ENCODE measurements at places on chromosomes 7 and 10. TPM values are rescaled to one million over a fixed set of nuclear protein-coding genes. Genes with fewer than 3 reads are reported as not detected.

GRCh38 chr10:77355844-77356243 lies 281.8 kb downstream of the KCNMA1 start:
- no peaks in the 10 kb centered on the region for H3K4me1 ChIP-seq
- no peak for DNase-seq
- H3K27ac ChIP-seq: no peak overlapping the region
- no peaks in the 10 kb centered on the region for H3K27me3 ChIP-seq

DNA sequence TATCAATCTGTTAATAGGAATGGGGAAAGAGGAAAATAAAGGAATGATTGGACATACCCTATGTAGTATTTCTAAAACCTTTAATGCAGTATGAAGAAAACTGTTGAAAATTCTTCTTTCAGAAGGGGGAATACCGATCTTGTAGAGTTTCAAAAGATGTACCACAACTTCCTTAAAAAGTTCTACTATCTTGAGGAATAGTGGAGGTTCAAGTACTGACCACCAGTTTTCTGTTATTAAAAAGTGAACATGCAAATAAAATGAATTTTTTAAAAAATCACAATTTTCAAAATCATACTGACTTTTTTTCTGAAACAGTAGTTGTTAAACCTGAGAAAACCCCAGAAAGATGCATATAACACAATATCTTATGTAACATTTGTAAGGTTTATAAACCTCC lies 86.5 kb downstream of the HERC4 start:
- no peak overlapping the region for H3K27ac ChIP-seq
- no peaks in the 10 kb centered on the region for H3K4me1 ChIP-seq
- DNase-seq: no peak
- H3K36me3 ChIP-seq: peaks cover 43% of the 10 kb centered on the region
- no peak overlapping the region for H3K4me3 ChIP-seq

PRSS37 gene
- not detected for total RNA-seq

- H3K27ac ChIP-seq: no peak overlapping the region
- no peak overlapping the region for H3K4me3 ChIP-seq
- peaks cover 14% of the 10 kb centered on the region for H3K4me1 ChIP-seq
- no peaks in the 10 kb centered on the region for H3K27me3 ChIP-seq
- H3K36me3 ChIP-seq: peaks cover 49% of the 10 kb centered on the region
These were observed 228.0 kb downstream of the ELMO1 start for GRCh38 chr7:37220664-37221063.

ZNF365 gene
- not detected for total RNA-seq

DNA sequence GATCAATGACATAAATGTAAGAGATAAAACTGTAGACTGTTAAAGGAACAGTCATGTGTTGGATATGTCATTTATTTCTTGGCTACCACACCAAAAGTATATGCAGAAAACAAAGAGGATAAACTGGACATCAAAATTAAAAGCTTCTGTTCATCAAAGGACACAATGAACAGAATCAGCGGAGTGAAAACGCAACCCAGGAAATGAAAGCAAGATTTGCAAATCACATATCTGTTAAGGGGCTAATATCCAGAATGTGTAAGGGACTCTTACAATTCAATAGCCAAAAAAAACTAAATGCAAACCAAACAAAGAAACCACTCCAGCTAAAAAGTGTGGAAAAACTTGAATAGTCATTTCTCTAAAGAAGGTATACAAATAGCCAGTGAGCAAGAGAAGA lies 164.3 kb downstream of the ZMYND11 start:
- no peaks in the 10 kb centered on the region for H3K4me1 ChIP-seq
- H3K4me3 ChIP-seq: no peak overlapping the region
- DNase-seq: no peak
- no peak overlapping the region for H3K27ac ChIP-seq
- no peaks in the 10 kb centered on the region for H3K27me3 ChIP-seq

CFAP58 gene
- total RNA-seq: 0.19 TPM

DDC gene
- 0.35 TPM for total RNA-seq

DNA sequence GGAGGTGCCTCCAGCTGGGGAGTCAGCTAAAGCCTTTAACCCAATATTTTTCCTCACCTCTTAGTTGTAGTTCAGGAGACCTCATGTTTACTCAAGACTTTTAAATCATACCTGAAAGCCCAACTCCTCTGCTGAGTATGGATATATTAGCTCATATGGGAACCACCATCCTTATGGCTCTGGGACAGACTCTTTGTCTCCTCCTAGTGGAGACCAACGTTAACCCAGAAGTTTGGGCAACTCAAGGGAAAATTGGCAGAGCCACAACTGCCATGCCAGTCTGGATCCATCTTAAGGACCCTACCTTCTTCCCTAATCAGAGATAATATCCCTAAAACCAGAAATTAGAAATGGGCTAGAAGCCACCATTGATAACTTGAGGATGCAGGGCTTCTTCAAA lies 80.8 kb downstream of the TMEM106B start:
- peak; percentile 74 for DNase-seq
- no peak overlapping the region for H3K4me3 ChIP-seq
- H3K27ac ChIP-seq: no peak overlapping the region
- no peaks in the 10 kb centered on the region for H3K27me3 ChIP-seq
- H3K36me3 ChIP-seq: no peaks in the 10 kb centered on the region

DNA sequence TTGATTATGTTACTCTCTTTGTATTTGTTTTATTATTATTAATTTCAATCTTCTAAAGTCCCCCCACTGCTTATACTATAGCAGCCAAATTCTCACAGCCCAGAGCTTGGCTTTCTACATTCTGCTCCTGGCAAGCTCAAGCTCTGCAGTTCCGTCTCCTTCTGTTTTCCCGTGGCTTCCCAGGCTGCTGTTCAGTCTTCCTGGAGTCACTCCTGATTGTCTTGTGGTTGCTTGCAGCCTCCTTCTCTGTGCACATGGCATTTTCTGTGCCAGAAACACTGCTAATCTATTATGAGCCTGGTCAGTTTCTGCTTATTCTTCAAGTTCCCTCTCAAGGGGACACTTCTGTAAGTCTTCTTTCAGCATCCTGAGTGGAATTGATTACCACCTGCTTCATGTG lies 533.7 kb upstream of the IGFBP3 start:
- H3K36me3 ChIP-seq: no peaks in the 10 kb centered on the region
- H3K4me1 ChIP-seq: no peaks in the 10 kb centered on the region
- DNase-seq: peak; percentile 16
- H3K27me3 ChIP-seq: no peaks in the 10 kb centered on the region
- H3K27ac ChIP-seq: no peak overlapping the region
- no peak overlapping the region for H3K4me3 ChIP-seq

DNA sequence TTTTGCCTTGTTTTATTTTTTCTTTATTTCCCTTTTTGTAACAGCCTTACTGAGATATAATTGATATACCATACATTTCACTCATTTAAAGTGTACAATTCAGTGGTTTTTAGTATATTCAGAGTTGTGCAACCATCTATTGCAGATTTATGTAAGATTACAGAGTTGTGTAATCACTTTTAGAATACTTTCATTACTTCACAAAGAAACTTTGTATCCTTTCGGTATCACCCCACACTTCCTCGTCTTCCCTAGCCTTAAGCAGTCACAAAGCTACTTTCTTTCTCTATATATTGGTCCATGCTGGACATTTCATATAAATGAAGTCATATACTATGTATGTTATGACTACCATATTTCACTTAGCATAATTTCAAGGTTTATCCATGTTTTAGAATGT lies 74.6 kb downstream of the ATRNL1 start:
- peaks cover 4% of the 10 kb centered on the region for H3K27me3 ChIP-seq
- no peaks in the 10 kb centered on the region for H3K36me3 ChIP-seq
- no peak for DNase-seq
- H3K27ac ChIP-seq: no peak overlapping the region
- H3K4me3 ChIP-seq: no peak overlapping the region

- DNase-seq: no peak
- no peaks in the 10 kb centered on the region for H3K4me1 ChIP-seq
- no peaks in the 10 kb centered on the region for H3K27me3 ChIP-seq
These were observed 80.4 kb upstream of the CALN1 start for GRCh38 chr7:72492461-72493065.

DNA sequence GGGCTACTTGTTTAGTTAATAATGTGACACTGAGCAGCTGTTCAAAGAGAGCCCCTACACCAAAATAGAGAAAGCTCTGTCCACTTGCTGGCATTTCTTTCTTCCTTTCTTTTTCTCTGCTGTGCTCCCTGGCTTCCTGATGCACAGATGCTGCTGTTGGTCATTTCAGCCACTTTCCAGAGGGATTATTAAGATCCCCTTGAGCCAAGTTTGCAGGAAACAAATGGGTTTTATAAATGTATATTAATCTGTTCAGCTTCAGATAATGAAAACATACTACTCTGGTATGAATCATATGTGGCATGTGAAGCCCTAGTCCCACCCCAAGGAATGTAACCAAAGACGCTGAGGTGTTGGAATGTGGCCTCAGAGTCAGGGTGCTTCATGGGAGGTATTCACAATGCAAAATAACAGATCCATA lies 638.2 kb upstream of the FZD8 start:
- H3K4me3 ChIP-seq: no peak overlapping the region
- no peaks in the 10 kb centered on the region for H3K36me3 ChIP-seq
- H3K4me1 ChIP-seq: no peaks in the 10 kb centered on the region
- H3K27me3 ChIP-seq: no peaks in the 10 kb centered on the region
- no peak overlapping the region for H3K27ac ChIP-seq
- no peak for DNase-seq

DNA sequence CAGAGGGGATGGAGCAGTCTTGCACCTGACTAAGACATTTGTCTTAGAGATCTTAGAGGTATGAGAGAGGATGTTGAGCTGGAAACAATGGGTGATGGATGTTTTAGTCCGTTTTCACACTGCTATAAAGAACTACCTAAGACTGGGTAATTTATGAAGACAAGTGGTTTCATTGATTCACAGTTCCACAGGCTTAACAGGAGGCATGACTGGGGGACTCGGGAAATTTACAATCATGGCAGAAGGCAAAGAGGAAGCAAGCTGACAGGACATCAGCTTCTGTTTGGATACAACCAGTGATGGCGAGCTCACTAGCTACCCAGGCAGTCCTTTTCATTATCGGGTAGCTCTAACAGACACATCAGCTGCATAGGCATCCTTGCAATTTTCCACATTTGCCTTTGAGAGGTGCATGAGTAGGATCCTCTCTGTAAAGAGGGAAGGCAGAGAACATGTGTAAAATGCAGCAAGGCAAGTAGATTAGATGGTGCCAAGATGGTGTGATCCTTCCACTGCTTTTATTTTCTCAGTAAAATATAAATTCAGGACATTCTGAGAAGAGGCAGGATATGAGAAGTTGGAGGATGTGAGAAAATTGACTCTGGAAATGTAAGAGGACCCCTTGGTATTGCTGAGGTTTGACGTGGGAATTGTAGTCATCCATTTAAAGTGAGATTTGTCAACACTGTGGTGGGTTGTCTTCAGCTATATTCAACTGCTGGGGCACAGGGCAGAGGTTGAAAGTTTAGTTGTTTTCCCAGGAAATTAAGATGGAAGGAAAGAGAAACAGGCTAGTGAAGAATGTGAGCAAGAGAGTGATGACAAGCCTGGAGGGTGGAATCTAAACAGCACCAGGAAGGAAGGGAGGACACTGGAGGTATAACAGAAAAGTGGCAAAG lies 1140.0 kb upstream of the AUTS2 start:
- no peak overlapping the region for H3K27ac ChIP-seq
- H3K4me1 ChIP-seq: no peaks in the 10 kb centered on the region
- no peak overlapping the region for H3K4me3 ChIP-seq
- DNase-seq: no peak

GRCh38 chr7:102222445-102222844 lies 64.2 kb upstream of the SH2B2 start:
- no peaks in the 10 kb centered on the region for H3K27me3 ChIP-seq
- no peak overlapping the region for H3K4me3 ChIP-seq
- H3K36me3 ChIP-seq: no peaks in the 10 kb centered on the region
- peaks cover 2% of the 10 kb centered on the region for H3K4me1 ChIP-seq
- DNase-seq: no peak

ANKRD61 gene
- 0.58 TPM for total RNA-seq

NKX6-2 gene
- not detected for total RNA-seq

DNA sequence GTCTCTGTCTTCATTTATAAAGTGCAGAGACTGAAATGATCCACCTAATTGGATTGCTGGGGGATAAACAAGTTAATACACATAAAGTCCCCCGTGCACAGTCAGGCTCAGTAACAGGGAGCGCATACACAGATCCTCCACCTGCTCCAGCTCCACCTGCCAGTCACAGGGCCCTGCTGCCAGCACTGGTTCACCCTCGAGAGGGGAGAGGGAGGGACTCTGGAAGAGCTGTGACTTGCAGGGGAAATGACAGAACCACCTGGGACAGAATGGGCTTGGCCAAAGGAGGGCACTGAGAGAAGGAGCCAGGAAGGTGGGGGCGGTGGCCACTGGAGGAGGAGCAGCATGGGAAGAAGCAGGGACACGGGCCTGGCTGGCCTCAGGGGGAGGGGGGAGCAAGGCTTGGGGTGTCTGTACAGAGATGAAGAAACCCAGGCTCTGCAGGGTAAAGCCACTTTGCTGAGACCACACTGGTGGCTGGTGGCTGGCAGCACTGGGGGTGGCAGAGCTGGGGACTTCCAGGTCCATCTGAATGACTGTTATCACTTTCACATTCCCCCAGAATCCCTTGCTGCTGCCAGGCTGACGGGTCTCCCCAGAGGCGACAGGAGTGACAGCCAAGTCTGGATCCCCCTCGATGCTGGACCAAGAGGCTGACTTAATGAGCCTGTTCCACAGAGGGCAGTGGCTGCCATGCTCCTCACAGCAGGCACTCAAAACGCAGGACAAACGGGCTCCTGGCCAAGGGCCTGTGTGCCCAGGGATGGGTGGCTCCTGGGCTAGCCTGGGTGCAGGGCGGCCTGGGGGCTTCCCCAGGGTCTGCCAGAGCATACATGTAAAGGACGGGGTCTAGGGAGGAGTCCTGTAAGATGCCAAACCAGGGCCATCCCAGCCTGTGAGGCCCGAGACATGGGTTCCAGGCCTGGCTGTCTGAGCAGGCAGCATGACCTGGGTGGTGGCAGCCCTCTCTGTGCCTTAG lies 151.1 kb downstream of the SH3PXD2A start:
- H3K27me3 ChIP-seq: no peaks in the 10 kb centered on the region
- no peaks in the 10 kb centered on the region for H3K36me3 ChIP-seq
- H3K27ac ChIP-seq: no peak overlapping the region
- peaks cover under 1% of the 10 kb centered on the region for H3K4me1 ChIP-seq
- DNase-seq: no peak

DNA sequence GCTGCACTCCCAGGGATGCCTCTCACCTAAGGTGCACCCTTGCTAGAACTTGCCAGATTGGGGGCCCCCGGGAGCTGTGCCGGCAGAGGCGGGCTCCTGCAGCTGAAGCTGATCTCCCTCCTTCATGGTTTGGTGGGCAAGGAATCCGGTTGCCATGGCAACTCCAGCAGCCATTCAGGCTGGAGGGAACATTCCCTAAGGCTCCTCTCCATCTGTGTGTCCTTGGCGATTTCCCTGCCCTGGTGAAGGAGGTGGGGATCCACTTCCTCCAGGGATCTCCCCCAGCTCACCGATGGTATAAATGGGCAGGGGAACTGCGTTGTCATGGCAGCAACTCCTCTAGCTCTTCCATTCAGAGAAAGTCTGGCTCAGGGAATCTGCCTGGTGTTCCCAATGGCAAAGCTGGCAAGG lies 49.6 kb upstream of the GPR158 start:
- no peaks in the 10 kb centered on the region for H3K4me1 ChIP-seq
- H3K27me3 ChIP-seq: no peaks in the 10 kb centered on the region
- H3K27ac ChIP-seq: no peak overlapping the region
- no peak overlapping the region for H3K4me3 ChIP-seq
- H3K36me3 ChIP-seq: no peaks in the 10 kb centered on the region

GRCh38 chr10:101906586-101907183 lies 63.1 kb upstream of the KCNIP2 start:
- no peak overlapping the region for H3K27ac ChIP-seq
- no peak overlapping the region for H3K4me3 ChIP-seq
- DNase-seq: no peak

GRCh38 chr7:13259930-13260329 lies 572.5 kb downstream of the ARL4A start:
- H3K27ac ChIP-seq: no peak overlapping the region
- DNase-seq: no peak
- H3K27me3 ChIP-seq: no peaks in the 10 kb centered on the region
- no peak overlapping the region for H3K4me3 ChIP-seq
